ENCODE measurements at places on chromosomes 2 and 18.
A peak's percentile ranks its signal among the peaks of the same experiment; 100 is the strongest.

DNA sequence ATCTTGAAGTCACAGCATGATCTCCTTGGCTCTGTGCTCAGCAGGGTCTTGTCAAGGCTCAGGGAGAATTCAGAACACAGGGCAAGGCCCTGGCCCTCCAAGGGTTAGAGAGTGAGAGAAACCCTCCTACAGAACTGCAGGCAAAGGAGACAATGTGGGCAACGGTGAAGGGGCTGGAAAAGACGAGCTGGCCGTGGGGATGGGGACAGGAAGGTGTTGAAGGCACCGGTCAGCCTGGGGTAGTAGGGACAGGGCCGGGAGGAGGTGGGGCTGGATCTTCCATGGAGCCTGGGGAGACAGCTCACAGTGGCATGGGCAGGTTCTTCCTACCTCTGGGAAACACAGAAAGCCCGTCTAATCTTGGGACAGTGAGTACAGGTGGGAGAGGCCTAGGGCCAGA is 92.2 kb upstream of the MCFD2 start:
- DNase-seq: no peak

DNA sequence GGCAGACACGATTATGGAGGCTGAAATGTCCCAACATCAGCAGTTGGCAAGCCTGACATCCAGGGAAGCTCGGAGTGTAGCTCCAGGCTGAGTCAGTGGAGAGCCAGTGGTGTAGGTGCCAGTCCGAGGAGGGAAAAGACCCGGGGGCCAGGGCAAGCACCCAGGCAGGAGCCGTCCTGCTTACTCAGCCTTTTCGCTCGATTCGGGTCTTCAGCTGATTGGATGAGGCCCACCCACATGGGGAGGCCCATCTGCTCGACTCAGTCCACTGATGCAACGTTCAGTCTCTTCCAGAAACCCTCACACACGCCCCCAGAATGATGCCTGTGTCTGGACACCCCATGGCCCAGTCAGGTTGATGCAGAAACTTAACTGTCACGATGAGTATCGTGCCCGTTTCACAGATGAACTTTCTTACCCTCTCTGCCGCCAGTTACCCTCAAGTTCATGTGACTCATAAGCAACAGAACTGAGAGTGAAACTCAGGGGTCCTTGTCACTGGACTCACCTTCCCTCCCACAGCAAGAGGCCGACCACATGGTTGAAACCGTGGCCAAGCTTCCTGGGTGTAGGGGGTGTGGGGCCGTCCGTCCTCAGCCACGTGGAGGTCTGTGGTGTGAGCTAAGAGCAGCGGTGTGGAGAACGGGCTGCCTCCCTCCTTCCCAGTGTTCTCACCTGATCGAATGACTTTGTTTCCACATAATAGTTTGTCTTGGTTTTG is 197.4 kb upstream of the HDAC4 start:
- DNase-seq: no peak

DNA sequence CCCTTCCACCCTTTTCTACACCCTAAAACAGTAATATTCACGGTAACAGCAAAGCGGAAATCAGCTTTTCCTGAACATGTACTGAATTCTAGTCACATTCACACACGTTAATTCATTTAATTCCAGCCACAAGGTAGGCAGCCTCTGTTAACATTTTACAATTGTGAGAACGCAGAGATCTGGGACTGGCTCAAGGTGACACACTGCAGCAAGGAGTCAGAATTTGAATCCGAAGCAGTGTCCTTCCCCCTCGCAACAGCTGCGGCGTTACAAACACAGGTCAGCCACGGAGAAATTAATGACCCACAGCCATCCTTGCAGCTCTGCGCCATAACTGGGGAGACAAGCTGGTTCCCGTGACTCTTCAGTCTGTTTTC is 818 bp upstream of the SLC20A1 start:
- no peak for DNase-seq

- DNase-seq: no peak
These were observed 4.8 kb upstream of the ARHGAP15 start for GRCh38 chr2:143124445-143124844.

DNA sequence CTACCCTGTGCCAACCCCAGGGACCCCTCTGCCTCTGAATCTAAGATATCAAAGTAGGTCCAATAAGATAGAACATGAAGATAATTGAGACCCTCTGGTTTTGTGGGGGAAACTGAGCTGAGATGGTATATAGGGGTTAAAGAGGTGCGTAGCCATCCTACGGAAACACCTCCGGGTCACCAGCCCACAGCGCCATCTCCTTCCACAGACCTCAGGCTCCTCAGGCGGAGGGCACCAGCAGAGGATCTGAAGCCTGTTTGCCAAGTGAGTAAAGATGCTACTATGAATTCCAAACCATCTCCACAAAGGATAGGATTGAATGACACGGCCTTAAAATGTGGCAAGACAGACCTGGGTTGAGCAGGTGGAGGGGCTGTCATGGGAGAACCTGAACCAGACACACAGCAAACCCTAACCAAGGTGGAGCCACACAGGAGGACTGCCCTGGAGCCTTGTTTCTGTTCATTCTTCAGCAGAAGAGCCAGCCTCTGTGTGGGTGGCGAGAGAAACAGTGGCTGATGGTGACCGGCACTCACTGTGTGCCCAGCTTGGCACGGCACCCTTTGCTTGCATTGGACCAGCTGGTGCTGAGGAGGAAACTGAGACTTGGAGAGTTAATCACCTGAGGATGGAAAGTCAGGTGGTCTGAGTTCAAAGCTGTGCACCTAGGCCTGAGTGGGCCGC is 10.2 kb downstream of the GBX2 start:
- DNase-seq: no peak

GRCh38 chr2:207241198-207241597 is 75.5 kb upstream of the KLF7 start:
- DNase-seq: no peak

DNA sequence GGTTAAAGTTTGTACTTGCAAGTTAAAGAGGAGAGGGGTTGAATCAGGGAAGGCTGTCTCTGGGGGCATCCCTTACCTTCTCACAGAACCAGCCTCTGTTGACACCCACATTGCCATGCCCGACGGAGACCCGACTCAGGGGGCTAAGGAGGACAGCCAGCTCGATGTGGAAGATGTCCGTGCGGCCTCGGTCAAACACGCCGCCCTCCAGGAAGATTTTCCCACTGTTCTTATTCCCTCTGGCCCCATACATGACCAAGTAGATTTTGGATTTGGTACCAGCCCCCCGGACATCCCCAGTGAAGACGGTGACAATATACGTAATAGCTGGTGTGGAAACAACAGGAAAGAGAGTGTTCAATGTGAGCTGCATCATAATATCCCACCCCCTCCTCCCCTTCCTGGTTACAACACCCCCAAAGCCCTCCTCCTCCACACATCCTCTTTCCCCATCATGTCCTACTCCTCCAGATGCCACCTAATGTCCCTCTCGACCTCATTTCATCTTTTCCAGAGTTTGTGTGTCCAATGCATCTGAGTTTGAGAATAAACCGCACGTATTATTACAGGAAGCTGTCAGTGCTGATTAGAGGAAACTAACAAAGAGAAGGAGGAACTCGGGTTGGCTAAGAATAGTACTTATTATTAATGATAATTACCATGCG is 55.7 kb downstream of the LOXHD1 start:
- DNase-seq: no peak

DNA sequence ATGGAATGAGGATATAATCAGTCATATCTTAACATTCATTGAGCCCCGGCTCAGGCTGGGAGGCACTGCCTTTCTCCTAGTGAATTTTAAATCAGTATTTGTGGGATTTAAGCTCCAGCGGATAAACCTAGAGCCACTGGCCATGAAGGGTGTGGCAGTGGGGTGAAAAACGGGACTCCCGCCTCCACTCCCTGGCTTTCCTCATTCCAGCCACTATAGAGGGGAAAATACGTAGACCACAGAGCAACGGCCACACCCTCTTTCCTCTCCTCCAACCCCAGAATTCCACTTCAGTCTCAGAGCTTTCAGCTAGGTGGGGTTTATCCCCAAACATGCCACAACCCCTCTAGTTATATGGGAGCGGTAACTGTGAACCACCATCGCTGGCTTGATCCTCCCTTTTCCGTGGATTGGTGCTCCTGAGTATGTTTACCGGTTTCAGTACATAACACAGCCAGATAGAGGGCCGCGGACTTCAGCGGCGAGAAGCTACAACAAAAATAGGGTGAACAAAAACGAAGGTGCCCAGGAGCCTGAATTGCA is 70.6 kb upstream of the ITGB6 start:
- peak; percentile 63 for DNase-seq

All from Right ventricle myocardium inferior (tissue), 1 donor.